Activated naive CD8-positive, alpha-beta T cell treated with anti-CD3 and anti-CD28 coated beads for 36 hours (primary cell): ENCODE measurements at places on chromosomes 3 and 15.

DNA sequence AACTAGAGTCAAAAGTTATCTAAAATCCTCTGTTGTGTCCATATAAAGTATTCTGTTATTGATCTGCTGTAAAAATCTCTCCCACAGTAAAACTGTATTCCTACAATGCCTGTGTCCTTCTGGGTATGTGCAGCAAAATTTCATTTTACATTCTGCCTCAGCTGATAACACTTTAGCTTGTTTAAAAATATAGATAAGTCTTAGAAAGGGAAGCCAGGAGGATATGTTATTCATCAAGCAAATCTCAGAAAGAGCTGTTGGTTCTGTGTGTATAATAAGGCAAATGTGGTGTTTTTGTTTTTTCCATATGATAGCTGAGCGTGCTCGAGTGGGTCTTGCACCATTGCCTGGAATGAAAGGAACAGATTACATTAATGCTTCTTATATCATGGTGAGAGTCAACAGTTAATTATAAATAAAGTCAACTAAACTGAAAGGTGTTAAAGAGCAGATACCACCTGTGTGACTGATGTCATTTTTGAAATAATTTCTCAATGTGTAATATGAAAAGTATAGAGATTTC, 96.6 kb downstream of the FEZF2 start:
- no peak for DNase-seq

DNA sequence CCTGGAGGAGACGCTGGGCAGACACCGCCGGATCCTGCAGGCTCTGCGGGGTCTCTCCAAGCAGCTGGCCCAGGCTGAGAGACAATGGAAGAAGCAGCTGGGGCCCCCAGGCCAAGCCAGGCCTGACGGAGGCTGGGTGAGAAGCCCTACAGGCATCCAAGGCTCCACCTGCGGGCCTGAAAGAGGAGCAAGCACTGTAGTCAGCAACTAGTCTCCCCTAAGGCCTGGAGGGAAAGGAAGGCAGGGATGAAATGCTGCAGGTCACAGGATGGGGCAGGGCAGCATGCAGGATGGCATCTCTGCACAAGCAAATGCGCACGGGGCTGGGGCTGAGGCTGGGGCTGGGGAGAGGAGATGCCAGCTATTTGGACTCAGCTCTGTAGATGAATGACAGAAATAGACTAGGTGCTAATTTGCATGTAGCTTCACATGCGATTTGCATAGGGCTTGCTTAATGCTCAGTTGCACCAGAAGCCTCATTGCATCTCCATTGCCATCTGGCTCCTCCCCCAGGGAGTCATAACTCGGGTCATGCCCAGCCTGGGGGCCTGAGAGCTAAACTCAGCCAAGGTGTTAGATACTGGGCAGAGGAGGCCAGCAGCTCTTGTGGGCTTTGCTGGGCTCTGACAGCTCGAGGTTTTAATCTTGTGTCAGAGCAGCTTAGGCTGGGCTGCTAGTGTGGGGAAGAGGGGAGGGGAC, 5.2 kb upstream of the CPLX3 start:
- DNase-seq = no peak

DNA sequence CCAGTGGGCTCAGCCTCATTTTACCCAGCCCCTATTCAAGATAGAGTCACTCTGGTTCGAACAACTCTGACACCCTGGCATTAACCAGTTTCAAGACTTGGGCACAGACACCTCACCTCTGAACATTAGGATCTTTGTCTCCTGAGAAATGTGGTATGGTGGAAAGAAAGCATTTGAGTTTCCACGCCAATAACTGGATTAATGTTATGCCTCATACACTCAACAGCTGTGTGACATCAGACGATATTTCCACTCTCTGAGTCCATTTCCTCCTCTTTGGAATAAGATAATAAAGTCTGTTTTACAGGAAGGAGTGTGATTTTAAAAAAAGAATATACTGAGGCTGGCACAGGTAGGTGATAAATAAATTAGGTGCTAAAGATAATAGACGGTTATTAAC, 121.3 kb upstream of the CHL1 start:
- DNase-seq = no peak

GRCh38 chr3:24351779-24352469, 142.7 kb downstream of the THRB start:
- DNase-seq = no peak

DNA sequence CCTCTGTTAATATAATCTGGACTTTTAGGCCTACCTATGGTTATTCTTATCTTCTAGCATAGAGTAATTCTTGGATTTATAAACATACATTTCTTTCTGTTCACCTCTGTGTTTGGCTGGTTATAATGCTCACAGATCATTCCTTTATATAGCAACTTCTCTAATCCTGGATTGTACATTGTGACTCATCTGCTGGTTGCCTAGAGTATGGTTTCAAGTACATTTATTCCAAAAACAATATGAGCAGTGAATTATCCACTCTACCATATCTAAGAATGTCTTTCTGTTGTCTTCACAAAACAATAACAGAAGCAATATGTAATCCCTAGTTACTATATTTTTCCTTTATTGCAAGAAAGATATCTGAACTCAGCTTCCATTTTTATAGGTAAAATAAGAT, 35.3 kb downstream of the FSIP1 start:
- DNase-seq = no peak

- DNase-seq = no peak
Observed at GRCh38 chr3:166285001-166285400, 447.8 kb upstream of the BCHE start.
